ENCODE measurements at places on chromosomes 16 and 17.

DNA sequence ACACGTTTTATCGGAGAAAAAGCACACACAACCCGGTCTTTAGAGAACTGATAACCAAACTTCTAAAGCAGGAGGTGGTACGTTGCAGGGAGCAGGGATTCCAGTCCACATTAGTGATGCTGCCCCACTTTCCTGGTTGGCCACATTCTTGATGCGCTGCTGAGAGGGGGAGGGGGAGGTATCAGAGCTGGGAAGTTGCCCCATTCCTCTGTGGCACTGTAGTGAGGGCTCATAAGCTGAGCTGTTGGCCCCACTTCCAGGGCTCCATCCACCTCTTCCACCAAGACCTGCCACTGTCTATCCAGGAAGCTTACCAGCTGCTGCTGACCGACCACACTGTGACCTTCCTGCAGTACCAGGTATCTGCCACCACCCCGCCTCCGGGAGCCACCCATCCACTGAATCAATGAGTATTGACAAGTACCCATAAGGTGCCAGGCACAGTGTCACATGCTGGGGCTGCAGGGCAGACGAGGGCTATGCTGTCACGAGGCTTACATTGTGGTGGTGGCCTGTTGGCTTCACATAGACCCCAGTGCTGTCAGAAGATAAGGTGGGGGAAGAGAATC lies 1.1 kb downstream of the TSEN54 start:
- no peak for DNase-seq

- DNase-seq = no peak
Measured at GRCh38 chr16:1283996-1284616, 25.3 kb upstream of the UBE2I start.

GRCh38 chr17:63772801-63773271 lies 561 bp downstream of the CCDC47 start:
- no peak for DNase-seq

DNA sequence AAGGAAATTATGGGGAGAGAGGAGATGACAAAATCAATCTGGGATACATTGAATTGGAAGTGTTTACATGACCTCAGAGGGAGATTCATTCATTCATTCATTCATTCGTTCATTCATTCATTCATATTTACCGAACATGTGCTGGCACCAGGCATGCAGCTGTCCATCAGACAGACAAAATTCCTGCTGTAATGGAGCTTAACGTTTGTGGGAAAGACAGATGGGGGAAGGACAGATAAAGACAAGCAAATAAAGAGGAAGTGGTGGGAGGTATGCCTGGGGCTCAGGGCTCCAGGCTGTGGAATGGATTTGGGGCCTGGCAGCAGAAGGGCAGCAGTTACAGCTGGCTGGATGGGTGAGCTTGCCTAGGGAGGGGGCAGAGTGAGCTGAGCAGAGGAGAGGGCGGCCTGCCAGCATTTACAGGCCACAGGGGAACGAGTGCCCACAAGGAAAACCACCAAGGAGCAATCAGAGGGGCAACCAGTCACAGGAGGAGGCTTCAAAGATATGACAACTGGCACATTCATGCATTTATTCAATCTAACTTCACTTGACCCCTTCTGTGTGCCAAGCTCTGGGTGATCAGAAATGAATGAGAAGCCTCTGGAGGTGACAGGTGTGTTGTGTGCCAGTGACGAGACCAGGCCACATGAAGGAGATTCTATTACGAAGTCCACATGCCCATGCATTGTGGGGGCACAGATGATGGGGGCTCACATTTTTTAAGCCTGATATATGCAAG lies 48.5 kb downstream of the ARHGAP27 start:
- DNase-seq = no peak

- no peak for DNase-seq
Measured at GRCh38 chr17:79159471-79159870, 84.8 kb downstream of the ENGASE start.

DNA sequence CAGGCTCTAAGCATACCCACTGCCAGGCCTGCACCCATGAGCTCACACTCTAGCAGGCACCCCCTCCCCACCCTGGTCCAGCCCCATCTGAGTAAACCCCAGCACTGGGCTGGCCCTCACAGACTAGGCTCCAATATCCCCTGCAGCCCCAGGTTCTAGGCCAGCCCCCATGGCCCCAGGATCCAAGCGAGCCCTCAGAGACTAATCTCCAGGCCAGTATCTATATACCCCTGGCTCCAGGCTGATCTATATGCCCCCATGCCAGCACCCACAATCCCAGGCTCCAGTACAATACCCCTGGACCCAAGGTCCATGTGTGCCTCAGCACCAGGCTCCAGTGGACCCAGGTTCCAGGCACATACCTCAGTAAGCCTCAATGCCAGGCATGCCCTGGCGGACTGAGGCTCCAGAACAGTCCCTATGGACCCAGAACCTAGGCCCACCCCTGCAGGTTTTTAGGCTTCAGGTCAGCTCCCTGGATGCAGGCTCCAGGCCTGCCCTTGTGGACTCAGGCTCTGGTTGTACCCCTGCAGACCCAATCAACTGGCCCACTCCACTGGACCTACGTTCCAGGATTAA lies 38.5 kb downstream of the POLR3E start:
- DNase-seq = no peak

- DNase-seq = no peak
Measured at GRCh38 chr17:36879027-36879426, 58.2 kb upstream of the LHX1 start.

DNA sequence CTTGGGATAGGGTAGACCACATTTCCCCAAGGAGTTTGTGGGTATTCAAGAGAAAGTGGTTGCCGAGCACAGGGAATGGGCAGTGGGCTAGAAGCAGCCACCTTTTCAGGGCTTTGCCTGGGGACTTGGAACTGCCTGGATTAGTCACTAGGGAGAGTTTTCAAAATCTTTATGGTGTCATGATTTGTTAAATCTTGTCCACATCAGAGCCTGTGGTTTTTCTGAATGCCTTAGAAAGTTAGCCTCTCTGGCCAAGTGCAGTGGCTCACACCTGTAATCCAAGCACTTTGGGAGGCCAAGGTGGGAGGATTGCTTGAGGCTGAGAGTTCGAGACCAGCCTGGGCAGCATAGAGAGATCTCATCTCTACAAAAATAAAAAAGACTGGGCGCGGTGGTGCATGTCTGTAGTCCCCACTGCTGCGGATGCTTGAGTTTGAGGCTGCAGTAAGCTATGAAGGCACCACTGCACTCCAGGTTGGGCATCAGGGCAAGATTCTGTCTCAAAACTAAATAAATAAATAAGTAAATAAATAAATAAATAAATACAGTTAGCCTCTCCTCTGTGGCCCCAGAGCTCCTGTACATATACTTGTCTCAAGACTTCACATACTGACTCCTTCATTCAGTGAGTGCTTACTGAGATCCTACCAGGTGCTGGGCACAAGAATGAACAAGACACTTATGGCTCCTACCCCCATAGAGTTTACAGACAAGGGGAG lies 76.3 kb upstream of the HNF1B start:
- no peak for DNase-seq

DNA sequence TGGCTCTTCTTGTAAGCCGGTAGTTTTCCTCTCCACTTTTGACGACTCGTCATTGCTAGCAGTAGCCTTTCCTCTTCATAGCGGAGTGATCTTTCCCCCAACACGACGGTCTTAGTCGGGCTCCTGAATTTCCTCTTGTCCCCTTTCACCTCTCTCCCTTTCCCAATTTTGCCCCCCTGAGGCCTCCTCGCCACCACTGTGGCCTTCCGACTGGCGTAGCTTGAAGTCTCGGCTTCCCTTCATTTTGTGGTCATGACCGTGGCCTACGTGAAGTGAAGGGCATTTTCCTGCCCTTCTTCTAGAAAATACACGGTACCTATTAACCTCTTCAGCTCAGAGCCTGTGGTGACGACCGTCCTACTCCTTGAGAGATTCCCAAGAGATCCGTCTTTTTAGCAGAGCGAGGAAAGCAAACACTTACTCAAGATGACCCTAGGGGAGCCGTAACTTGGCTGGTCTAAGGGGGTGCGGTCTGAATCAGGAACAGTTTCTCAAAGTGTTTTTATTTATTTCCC lies 787 bp downstream of the PRKAR1A start:
- peak; percentile 17 for DNase-seq

DNA sequence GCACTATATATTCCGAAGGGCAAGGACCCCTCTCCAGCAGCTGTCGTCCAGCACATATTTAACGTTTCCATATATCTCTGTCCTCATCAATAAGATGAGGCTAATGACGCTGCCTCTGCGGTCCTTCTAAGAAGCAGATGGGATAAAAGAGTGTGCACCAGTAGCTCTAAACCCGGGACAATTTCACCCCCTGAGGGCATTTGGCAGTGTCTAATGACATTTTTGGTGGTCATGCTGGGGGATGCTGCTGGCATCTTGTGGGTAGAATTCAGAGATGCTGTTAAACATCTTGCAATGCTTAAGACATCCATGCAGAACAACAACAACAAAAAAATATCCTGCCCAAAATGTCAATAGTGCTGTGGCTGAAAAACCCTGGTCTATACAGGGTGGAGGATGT lies 372.9 kb downstream of the CDH13 start:
- DNase-seq = no peak

DNA sequence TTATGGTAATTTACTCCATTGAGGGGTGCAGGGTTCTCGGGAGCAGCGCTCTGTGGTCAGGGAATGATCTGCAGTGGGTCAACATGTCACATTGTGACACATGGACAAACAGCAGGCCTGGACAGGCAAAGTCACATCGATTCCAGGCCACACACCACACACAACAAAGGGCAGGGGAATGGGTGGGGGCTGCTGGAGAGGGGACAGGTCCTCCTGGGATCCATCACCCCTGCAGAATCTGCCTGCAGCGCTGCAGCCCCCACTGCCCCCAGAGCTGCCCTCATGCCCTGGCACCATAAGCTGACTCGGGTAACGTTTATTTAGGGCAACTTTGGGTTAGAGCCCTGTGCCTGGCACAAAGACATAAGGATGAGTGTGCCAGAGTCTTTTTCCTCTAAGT lies 9.1 kb downstream of the PEMT start:
- DNase-seq = no peak

DNA sequence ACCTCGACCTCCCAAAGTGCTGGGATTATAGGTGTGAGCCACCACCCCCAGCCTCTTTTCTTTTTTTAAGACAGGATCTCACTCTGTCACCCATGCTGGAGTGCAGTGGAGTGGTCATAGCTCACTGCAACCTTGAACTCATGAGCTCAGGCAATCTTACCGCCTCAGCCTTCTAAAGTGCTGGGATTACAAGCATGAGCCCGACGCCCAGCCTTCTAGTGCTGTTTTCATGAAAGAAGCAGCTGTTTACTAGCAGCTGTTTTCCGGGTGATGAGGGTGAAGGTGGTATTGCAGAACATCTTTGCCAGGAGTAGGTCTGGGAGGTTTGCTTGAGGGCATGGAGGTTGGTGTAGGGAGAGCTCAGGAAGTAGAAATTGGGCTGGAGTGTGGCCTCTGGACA lies 2.0 kb downstream of the ADCY7 start:
- no peak for DNase-seq

- no peak for DNase-seq
Measured at GRCh38 chr16:521381-522210, 5.9 kb upstream of the CAPN15 start.

DNA sequence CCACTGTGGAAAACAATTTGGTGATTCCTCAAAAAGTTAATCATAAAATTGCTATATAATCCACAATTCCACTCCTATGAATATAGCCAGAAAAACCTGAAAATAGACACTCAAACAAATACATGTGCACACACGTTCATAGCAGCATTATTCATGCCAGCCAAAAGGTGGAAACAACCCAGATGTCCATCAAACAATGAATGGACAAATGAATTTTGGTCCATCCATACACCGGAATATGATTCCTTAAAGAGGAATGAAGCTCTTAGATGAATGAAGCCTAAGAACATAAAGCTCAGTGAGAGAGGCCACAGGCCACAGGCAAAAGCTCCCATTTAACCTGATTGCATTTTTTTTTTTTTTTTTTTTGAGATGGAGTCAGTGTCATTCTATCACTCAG lies 114.6 kb upstream of the TNRC6C start:
- no peak for DNase-seq

- DNase-seq = no peak
Measured at GRCh38 chr17:63699638-63700527, at the start of gene LIMD2. Gene LIMD2 (minus strand): TSS chr17:63700125. CDS start chr17:63699298, 827 bp downstream.

Measured in GM04504 (cell line).